Thymus (tissue), 14 donors: ENCODE measurements at places on chromosomes 12 and 14.
A peak's percentile ranks its signal among the peaks of the same experiment; 100 is the strongest.

DNA sequence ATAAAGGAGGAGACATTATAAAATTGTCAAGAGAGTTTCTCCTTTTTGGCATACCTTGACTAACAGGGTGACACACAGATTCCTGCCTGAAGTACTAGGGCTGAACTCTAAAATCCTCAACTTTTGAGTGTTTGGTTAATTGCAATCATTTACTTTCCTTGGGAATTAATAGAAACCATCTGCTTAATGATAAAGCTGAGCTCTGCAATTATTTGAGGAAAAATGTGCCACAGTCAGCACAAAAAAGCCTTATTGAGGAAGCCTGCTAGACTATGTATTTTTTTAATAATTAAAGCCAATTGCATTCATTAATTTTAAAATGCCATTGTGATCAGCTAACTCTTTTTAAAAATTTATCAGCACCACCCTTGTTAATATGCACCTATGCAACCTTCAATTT, 38.7 kb downstream of the PRICKLE1 start:
- no peaks in the 10 kb centered on the region for H3K4me1 ChIP-seq
- H3K4me3 ChIP-seq: no peak overlapping the region
- no peaks in the 10 kb centered on the region for H3K36me3 ChIP-seq
- no peak overlapping the region for H3K27ac ChIP-seq
- no peaks in the 10 kb centered on the region for H3K27me3 ChIP-seq
- no peak for DNase-seq

DNA sequence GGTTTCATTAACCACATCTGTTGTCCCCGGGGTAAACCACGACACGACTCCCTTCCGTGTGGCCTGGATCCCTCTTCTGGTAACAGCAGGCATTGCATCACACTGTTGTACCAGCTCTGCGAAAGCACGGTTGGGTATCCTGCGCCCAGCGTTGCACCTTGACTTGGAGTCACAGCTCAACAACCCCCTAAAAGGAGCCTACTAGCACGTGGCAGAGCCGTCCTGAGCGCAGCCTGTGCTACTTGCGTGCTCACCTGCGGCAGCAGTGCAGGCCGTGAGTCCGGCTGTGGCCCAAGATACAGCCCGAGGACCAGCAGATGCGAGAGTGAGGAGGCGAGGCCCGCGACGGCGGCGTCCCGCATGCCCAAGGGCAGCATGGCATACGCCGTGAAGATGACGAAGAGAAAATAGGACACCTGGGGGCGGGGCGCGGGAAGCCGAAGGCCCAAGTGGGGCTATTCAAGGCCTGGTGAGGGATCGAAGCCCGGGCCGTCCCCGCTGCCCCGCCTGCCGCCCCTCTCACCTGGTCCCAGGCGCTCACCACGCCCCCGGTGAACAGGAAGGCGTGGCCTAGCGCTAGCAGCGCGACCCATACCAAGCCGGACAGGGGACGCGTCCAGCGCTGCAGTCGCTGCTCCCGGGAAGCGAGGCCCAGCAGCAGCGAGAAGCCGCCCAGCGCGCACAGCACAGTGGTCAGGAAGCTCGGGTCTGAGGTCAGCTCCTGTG, 2.4 kb downstream of the ADCY4 start:
- H3K27ac ChIP-seq: no peak overlapping the region
- H3K36me3 ChIP-seq: no peaks in the 10 kb centered on the region
- peak; percentile 78 for DNase-seq
- peaks cover 61% of the 10 kb centered on the region for H3K27me3 ChIP-seq
- H3K4me1 ChIP-seq: peaks cover 11% of the 10 kb centered on the region

- no peaks in the 10 kb centered on the region for H3K36me3 ChIP-seq
- peaks cover 5% of the 10 kb centered on the region for H3K4me1 ChIP-seq
- no peaks in the 10 kb centered on the region for H3K27me3 ChIP-seq
- H3K27ac ChIP-seq: no peak overlapping the region
- no peak for DNase-seq
These were observed 98.2 kb downstream of the BTG1 start for GRCh38 chr12:92047393-92047826.

DNA sequence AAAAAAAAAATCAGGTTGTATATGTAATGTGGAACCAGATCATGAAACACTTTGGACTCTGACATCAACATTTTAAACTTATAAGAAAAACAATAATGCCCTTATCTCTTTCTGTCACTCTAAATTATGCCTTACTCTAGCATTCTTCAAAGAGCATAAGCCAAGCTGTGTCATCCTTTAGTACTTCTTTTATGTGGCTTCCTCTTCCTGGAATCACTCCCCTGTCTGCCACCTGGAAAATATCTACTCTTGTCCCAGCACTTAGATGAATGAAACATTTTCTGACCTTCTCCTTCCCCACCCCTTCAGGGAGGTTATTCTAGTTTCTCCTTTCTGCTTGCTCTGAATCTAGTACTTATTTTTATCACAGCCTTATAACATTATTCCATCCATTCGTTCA, 101.2 kb downstream of the CNTN1 start:
- no peak overlapping the region for H3K4me3 ChIP-seq
- H3K36me3 ChIP-seq: no peaks in the 10 kb centered on the region
- no peaks in the 10 kb centered on the region for H3K4me1 ChIP-seq
- no peaks in the 10 kb centered on the region for H3K27me3 ChIP-seq

GRCh38 chr12:51759175-51759574, 89.3 kb downstream of the FIGNL2 start:
- H3K27ac ChIP-seq: no peak overlapping the region
- H3K4me1 ChIP-seq: no peaks in the 10 kb centered on the region
- no peaks in the 10 kb centered on the region for H3K27me3 ChIP-seq
- no peak for DNase-seq
- no peaks in the 10 kb centered on the region for H3K36me3 ChIP-seq

DNA sequence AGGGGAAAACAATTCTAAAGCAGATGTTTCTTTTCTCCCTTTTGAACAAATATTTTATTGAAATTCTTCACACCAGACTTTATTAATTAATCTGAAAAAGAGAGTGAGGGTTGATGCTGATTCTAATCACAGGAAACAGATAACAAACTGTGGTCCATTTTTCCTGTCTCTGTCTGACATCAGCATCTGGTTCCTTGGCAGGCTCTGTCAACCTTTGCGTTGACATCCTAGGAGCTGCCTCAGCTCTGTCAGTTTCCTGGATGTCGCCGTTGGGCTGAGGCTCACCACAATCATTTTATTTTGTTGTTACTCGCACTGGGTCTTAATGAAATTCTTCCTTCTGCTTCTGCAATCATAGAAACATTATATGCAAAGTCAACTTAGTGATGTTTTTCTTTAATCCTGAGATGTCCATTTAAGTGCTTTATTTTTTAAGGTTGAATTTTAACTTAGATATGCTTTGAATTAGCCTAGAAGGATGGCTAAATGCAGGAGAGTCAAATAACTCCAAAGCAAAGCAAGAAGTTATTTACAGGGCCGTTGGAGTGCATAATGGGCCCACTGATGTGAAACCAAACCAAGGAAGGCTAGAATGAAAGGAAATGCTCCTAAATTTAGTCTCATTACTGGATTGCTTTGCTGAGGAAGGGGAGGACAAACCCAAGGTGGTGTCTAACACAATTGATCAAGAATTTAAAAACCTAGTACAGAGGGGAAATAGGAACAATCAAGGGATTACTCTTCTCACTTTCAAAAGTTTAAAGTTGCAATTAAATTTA, 542.4 kb downstream of the FLRT2 start:
- no peak overlapping the region for H3K27ac ChIP-seq
- no peaks in the 10 kb centered on the region for H3K27me3 ChIP-seq
- no peaks in the 10 kb centered on the region for H3K36me3 ChIP-seq
- no peak for DNase-seq
- H3K4me1 ChIP-seq: no peaks in the 10 kb centered on the region

- no peak overlapping the region for H3K27ac ChIP-seq
- peaks cover 33% of the 10 kb centered on the region for H3K27me3 ChIP-seq
- no peak overlapping the region for H3K4me3 ChIP-seq
- no peaks in the 10 kb centered on the region for H3K36me3 ChIP-seq
- no peaks in the 10 kb centered on the region for H3K4me1 ChIP-seq
- no peak for DNase-seq
These were observed 2.3 kb downstream of the OTUB2 start for GRCh38 chr14:94028450-94028826.

- DNase-seq: peak; percentile 29
- H3K27ac ChIP-seq: no peak overlapping the region
- H3K4me1 ChIP-seq: no peaks in the 10 kb centered on the region
- H3K36me3 ChIP-seq: peaks cover 42% of the 10 kb centered on the region
- H3K27me3 ChIP-seq: no peaks in the 10 kb centered on the region
These were observed 181.3 kb downstream of the ITPR2 start for GRCh38 chr12:26651566-26652188.

GRCh38 chr14:76163668-76164363, 12.1 kb downstream of the GPATCH2L start:
- peaks cover 26% of the 10 kb centered on the region for H3K36me3 ChIP-seq
- no peak overlapping the region for H3K27ac ChIP-seq
- no peak for DNase-seq
- no peak overlapping the region for H3K4me3 ChIP-seq
- H3K4me1 ChIP-seq: no peaks in the 10 kb centered on the region

DNA sequence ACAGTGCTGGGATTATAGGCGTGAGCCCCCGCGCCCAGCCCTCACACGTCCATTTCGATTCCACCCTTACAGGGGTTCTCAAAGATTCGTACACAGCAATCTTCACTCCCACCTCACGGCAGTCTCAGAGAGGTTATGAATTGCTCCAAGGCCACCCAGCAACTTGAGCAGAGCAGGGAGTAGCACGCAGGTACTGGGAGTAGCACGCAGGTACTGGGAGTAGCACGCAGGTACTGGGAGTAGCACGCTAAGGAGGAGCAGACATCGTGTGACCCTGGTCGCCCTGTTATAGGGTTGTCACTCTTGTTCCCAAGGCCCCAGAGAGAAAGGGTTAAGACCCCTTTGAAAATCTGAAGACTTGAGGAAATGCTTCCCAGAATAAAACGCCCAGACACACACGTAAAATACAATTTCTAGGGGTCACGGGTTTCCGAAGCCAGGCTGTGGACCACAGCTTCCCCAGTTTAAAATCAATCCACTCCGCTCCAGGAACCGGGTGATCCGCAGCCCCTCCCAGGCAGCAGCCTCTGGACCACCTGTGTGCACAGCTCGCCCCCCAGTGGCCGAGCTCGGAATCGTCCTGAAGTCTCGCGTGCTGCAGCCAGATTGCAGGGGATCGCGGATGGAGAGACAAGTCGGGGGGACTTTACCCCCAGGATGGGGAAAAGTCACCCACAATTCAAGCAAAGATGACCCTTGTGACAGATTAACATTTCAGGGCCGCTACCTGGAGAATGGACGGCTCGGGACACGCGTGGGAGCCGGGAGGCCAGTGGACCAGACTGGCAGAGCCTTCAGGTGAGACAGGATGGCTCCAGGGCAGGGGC, 92.0 kb downstream of the SCARB1 start:
- H3K4me1 ChIP-seq: peaks cover 14% of the 10 kb centered on the region
- no peaks in the 10 kb centered on the region for H3K27me3 ChIP-seq
- H3K27ac ChIP-seq: no peak overlapping the region

- no peak for DNase-seq
- no peaks in the 10 kb centered on the region for H3K27me3 ChIP-seq
- H3K27ac ChIP-seq: no peak overlapping the region
- H3K4me1 ChIP-seq: no peaks in the 10 kb centered on the region
These were observed 20.8 kb downstream of the PAPLN start for GRCh38 chr14:73258076-73258475.

DNA sequence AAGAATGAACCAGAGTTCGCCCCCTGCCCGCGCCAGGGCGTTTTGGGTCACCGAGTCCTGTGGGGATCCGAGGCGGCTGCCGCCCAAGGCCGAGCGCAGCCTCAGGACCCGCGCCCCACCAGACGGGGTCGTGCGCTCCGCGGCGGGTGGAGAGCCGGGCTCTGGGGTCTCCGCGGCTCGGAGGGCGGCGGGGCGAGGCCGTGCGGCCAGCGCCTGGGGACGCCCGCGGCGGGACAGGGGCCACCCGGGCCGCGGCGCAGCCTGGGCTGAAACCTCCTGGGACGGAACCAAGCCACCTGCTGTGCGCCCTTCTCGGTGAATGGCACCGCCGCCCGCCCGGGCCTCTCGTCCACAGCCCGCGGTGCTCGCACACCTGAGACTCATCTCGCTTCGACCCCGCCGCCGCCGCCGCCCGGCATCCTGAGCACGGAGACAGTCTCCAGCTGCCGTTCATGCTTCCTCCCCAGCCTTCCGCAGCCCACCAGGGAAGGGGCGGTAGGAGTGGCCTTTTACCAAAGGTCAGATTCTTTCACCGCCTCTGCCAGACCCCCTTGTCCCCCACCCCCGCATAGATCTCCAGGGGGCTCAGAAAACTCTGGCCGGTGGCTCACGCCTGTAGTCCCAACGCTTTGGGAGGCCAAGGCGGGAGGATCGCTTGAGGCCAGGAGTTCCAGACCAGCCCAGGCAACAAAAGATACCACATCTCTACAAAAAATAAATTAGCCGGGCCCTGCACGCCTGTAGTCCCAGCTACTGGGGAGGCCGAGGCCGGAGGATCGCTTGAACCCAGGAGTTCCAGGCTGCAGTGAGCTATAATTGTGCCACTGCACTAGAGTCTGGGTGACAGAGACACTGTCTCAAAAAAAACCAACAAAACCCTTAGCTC, 901 bp downstream of the B3GNT4 start:
- peaks cover 27% of the 10 kb centered on the region for H3K36me3 ChIP-seq
- peaks cover 12% of the 10 kb centered on the region for H3K4me1 ChIP-seq
- DNase-seq: no peak
- no peak overlapping the region for H3K4me3 ChIP-seq

DNA sequence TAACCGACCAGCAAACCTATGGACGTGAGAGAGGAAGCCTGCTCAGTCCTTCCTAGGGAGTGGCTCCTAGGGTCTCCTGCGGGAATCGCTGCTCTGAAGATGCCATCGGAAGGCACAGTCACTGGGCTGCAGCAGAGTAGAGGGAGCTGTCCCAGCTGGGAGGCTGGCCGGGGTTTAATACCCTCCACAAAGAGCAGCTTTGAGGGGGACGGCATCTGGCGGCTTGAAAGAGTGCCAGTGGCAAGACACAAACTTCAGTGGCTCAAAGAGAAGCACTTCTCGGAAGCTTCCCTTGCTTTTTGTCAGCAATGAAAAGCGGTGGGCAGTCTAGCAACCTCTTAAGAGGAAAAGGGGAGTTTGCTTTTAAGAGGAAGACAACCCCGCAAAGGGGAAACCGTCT, 114.6 kb downstream of the TMEM132C start:
- DNase-seq: no peak
- H3K36me3 ChIP-seq: no peaks in the 10 kb centered on the region
- H3K4me1 ChIP-seq: no peaks in the 10 kb centered on the region
- H3K27me3 ChIP-seq: no peaks in the 10 kb centered on the region
- no peak overlapping the region for H3K27ac ChIP-seq

- H3K4me1 ChIP-seq: peaks cover 23% of the 10 kb centered on the region
- peak overlapping the region; percentile 33 for H3K27ac ChIP-seq
- peak; percentile 52 for DNase-seq
- no peak overlapping the region for H3K4me3 ChIP-seq
- peaks cover 78% of the 10 kb centered on the region for H3K36me3 ChIP-seq
- no peaks in the 10 kb centered on the region for H3K27me3 ChIP-seq
These were observed 25.0 kb downstream of the HIP1R start for GRCh38 chr12:122860040-122860853.
